ENCODE measurements at places on chromosomes 5 and 9.

GRCh38 chr5:31172881-31173280 is 20.6 kb upstream of the CDH6 start:
- no peak for DNase-seq

GRCh38 chr5:88770276-88771257 is 112.4 kb downstream of the MEF2C start:
- DNase-seq: no peak

DNA sequence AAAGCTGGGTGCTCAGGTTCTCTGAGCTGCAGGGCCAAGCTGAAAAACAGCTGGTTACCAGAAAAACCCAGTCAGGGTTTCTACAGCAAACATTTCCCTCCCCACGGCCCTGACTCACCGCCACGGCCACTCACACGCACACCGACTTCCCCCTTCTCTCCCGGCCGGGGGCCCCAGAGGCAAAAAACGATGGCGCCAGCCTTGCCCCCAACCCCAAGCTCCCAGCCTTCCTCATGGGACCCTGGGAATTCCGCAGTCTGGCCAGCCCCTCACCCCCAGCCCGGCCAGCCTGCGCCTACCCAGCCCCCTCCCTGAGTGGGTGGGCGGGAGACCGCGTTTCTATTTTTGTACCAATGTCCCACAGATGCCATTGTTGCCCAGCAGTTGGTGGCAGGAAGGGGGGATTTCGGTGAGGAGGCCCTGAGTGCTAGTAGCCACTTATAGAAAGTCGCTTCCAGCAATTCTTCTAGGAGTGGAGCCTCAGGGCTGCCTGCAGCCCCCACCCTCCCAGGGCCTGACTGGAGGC is 18.4 kb downstream of the ENG start:
- DNase-seq: no peak

DNA sequence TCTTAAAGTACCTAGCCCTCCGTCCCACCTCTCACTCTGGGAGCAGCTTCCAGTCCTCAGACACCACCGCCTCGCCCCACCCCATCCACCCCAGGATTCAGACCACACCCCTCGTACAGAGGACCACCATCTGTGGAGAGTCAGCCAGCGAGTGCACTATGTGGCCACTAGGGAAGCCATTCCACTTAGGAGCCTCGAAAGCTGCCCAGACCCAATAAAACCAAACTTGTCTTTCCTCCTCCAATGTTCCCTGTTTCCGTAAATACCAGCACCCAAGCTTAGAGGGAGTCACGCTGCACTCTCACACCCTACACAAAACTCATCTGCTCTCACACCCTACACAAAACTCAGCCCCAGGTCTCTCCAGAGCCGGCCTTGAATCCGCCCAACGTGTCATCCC is 1.9 kb downstream of the GCNT4 start:
- DNase-seq: no peak

GRCh38 chr9:120066315-120066714 is 513.7 kb downstream of the CDK5RAP2 start:
- no peak for DNase-seq

GRCh38 chr5:119393746-119394145 is 37.9 kb downstream of the TNFAIP8 start:
- no peak for DNase-seq

GRCh38 chr9:70120834-70121510 is 77.3 kb downstream of the MAMDC2 start:
- DNase-seq: no peak

GRCh38 chr5:80141681-80142080 is 106.5 kb downstream of the THBS4 start:
- no peak for DNase-seq

DNA sequence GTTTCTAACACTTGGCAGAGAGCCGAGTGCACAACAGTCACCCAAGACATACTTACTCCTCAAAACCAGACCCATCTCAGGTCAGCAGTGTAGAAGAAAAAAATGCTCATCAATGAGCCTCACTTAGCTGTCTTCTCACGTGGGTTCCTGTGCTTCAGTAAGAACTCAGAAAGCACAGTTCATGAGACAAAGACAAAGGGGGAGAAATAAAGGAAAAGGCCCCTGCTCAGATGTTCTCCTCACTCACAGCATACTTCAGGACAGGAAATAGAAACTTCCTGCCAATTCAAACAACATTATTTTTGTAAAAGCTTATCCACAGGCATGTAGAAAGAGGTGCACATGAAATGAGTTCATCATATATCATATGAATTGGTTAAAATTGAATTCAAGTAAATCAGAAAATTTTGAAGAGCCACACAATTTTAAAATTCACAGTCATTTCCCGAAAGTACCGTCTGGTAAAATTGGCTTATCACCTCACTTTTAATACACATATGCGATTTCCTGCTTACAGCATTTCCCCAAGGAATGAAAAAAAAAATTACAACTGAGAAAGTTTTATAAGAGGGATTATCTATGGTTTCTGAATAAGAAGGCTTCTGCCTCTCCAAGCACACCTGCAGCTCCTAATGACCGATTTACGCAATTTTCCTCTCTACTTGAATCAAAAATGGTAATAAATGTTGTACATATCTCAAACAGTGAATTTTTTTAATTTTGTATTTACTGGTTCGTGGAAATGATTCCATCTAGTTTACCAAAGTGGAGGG is 328.3 kb downstream of the TMEM167A start:
- DNase-seq: no peak

GRCh38 chr5:42586625-42587024 is 163.4 kb downstream of the GHR start:
- no peak for DNase-seq

GRCh38 chr5:113246361-113246870 is 188.4 kb downstream of the TSSK1B start:
- no peak for DNase-seq

GRCh38 chr9:111926421-111926875 is 29.8 kb downstream of the UGCG start:
- no peak for DNase-seq

GRCh38 chr9:134839455-134840125 is 41.0 kb upstream of the FCN2 start:
- DNase-seq: no peak

DNA sequence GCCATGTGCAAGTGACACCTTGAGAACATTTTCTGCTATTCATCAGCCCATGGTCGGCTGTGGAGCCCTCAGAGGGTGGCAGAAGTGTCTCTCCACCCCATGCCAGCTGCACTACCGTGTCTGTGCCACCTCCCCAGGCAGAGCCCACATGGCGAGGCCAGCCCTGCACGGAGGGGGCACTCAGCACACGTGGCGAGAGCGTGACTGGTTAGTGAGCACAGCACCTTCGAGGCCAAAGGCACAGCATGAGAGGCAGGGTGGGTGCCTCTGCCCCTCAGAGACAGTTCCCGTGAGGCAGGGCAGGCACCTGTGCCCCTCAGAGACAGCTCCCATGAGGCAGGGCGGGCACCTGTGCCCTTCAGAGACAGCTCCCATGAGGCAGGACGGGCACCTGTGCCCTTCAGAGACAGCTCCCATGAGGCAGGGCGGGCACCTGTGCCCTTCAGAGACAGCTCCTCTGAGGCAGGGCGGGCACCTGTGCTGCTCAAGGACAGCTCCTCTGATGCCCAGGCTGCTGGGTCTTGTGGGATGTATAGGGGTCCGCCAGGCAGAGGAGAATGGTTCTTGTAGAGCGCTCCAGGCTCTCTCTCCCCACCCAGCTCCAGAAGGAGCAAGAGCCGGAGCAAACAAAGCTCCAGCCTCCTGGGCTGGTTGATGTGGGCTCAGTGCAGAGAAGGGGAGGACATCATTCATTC is 179.8 kb upstream of the PPP1R26 start:
- no peak for DNase-seq

GRCh38 chr5:143870871-143871632 is 59.1 kb downstream of the HMHB1 start:
- no peak for DNase-seq

- DNase-seq: no peak
Measured at GRCh38 chr5:117494188-117494587, 919.6 kb upstream of the SEMA6A start.

GRCh38 chr5:157917491-157917890 is 58.5 kb upstream of the CLINT1 start:
- no peak for DNase-seq

DNA sequence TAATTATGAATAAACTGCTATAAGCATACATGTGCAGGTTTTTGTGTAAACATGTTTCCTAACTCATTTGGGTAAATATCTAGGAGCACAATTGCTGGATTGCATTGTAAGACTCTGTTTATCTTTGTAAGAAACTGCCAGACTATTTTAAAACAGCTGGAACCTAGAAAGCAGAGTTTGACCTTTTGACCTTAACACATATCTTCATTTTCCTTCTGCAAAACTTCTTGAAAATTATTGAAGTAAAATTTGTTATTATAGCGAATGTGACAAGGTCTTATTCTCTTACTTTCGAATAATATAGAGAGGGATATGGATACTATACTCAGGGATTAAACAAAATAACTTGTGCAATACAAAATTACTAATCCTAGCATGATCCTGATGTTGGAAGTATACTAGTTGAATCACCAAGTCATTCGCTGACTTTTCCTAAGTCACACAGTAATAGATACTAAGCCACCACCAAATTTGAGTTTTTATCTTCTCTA is 3.2 kb upstream of the ANXA1 start:
- no peak for DNase-seq

- no peak for DNase-seq
Measured at GRCh38 chr5:153660919-153661318, 170.4 kb downstream of the GRIA1 start.

DNA sequence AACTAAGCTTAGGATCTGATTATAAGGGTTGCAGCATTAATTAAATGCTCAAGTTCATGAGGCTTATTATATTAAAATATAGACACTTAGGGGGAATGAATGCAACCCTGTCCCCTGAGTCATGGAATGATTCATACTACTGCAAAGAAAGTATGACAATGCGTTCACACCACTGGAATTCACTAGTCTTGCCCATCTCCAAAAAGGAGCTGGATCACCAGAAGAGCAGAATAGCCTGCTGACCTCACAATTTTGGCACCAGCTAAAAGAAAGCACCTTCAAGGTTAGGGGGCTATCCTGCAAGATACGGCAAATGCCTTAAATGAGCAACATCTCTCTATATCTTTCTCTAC is 32.0 kb upstream of the TMED7 start:
- no peak for DNase-seq

DNA sequence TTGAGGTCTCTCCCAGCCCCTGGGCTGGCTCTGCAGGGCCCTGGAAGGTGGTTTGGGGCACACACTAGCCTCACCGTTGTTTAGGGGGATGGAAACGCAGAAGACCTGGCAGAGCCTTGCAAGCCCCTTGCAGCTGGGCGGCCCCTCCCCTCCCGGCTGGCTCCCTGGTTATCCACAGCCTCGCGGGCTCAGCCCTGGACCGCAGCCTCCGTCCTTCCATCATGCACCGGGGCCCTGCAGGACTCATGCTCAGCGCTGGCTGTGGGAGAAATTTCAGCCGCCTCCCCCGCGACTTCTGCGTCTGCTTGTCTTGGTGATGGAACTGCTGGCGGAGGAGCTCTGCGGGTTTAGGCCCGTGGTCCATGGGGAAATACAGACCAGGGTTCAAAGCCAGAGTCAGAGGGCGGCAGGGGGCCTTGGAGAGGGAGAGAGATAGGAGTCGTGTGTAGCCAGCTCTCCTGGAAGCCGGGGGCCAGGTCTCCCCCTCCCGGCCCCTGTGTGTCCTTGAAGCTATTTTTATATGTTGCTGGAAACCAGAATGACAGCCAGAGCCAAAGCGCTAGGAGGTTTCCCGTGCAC is 75.8 kb upstream of the IER5L start:
- DNase-seq: no peak

DNA sequence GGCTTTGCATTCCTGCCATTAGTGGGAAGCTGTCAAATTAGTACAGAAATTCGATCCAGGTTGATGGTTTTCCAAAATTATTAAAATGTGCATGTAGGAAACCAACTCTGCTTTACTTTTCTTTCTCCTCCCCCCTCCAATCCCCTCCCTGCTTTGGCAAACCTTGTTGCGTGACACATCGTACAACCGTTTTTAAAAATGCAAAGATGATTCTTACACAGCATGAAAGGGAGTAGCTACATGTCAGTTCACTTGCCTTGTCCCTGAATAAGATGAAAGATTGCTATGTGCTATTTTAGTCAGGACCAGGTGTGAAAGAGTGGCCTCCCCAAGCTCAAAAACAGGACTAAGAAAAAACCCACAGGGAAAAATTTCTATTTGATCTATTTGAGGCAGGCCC is 11.7 kb downstream of the SNCAIP start:
- DNase-seq: no peak

DNA sequence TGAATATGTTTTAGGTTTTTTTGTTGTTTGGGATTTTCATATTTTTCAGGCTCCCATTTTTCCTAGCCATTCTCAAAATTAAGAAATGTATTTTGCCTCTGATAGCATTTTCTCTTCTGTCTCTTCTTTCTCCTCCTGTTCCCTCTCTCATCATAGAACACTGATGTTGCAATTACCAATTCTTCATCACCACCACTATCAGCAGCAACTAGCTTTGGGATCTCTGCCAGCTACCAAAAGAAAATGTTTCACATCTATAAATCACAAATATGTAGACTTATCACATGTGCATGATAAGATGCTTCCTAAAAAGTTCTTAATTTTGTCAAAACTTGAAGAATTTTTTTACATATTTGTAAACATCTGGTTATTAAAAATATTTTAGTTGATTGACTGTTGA is 887.1 kb downstream of the MAT2B start:
- no peak for DNase-seq

DNA sequence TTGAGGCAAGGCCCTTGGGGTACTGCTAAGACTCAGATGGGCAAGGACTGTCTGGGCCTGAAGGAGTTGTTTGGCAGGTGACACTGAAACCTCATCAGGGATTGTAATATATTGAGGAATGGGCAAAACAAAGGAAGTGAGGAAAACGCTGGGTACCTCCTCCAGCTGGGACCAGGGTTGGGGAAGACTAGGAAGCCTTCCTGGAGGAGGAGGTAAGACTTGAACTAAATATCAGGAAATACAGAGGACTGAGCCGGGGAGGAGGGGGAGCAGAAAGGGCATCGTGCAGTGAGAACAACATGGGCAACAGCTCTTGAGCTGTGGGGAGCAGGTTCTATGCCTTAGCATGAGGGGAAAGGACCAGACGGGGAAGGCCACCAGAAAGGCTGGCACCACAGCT is 144.0 kb downstream of the GABBR2 start:
- no peak for DNase-seq

DNA sequence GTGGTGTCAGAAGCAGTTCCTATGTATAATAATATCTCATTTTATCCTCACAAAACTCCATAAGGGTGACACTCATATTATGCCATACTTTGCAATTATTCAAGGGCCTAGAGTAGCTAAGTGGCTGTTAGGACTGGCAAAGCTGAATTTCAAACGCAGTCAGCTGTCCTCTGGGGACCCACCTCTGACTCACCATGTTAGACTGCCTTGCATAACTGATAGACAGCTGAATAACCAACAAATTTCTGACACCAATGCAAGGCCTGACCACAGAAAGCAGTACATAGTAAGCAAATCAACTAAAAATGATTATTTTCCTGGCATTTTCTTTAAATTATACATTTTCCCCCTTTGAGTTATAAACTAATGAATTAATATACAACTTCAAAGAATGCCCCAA is 251.6 kb upstream of the PTGER4 start:
- no peak for DNase-seq

DNA sequence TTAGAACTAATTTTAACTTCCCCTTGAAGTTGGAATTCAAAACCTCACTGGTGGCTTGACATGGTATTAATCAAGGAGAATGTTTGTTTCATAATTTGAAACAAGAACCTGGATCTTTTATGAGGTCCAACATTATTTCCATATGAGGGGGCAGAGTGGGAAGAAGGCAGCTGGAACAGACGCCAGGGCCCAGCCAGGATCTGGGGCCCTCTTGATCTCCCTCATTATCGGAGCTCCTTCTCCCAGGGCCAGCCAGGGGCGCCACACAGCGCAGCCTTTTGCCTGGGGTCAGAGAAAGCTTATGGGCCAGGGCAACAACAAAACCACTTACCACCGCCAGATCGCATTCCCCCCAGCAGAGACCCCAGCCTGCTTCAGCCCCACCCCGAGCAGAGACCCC is 27.1 kb upstream of the NKD2 start:
- DNase-seq: no peak
